ENCODE measurements at places on chromosomes 12 and 14.

GRCh38 chr14:77885367-77885766 is 85.5 kb downstream of the ADCK1 start:
- DNase-seq: no peak

GRCh38 chr14:92460916-92461579 is 52.5 kb upstream of the RIN3 start:
- no peak for DNase-seq

DNA sequence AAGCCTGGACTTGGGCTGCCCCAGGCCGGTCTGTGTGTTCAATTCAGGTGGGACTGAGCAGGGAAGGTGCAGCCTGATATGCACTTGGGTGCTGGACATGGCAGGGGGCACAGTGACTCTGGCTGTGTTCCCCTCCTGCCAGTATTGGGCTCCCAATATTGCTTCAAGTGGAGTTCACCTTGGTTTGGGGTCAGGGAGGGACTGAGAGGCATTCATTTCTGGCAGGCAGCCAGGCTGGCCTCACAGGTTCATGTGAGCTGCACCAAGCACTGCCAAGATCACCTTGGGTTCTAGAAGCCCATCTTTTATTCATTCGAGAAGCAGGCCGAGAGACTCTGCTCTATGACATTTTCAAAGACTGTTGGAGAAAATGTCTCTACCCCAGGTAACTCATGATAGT is 245.0 kb downstream of the CHST11 start:
- no peak for DNase-seq

DNA sequence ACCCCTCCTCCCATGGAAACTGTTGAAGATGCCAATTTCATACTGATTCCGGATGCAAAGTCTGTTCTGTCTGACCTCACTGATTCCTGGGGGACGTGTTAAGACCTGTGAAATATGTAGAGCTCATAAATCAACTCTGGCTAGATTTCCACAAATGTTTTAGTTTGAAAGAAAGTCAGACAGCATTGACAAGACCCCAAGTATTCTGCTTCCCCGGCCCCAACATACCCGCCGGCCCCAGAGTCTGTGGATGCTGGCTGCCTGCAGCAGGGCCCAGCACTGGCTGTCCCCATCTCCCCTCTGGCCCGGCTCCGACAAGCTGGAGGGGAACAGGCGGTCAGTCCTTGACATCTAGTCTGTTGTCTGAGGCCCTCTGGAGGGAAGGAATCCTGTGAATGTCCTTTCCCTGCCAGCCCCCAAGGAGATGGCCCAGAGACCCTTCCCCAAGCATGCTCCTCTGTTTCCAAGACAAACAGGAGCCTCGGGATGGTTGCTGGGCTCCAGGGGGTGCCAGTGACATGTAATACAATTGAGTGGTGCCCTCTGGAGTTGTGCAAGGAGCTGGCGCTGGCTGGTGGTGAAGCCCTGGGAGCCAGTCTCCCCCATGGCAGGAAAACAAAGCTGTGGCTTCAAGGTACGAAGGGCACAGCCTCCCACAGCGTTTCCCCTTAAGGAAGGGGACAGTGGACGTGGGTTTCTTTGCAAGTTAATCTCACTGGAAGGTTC is 22.3 kb downstream of the FBLN5 start:
- DNase-seq: no peak

- no peak for DNase-seq
Observed at GRCh38 chr12:119659289-119659897, 8.5 kb upstream of the PRKAB1 start.
